ENCODE measurements at places on chromosomes 2 and 18.

DNA sequence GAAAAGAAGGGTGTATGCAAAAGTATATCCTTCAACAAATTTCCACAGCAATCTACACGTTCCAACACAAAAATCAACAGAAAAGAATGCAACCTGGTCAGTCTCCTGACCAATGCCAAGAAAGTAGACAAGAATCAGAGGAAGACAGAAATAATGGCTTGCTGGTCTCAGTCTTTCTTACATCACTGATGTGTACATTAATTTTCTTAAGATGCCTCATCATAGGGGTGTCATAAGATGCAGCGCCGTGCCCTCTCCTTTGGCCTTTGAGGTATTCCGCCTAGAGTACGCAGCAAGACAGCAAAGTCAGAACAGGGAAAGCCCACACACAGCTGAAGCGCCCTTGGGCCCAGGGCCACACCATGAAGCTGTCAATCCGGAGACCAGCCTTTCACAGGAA lies 112.9 kb downstream of the RIF1 start:
- no peak for DNase-seq

DNA sequence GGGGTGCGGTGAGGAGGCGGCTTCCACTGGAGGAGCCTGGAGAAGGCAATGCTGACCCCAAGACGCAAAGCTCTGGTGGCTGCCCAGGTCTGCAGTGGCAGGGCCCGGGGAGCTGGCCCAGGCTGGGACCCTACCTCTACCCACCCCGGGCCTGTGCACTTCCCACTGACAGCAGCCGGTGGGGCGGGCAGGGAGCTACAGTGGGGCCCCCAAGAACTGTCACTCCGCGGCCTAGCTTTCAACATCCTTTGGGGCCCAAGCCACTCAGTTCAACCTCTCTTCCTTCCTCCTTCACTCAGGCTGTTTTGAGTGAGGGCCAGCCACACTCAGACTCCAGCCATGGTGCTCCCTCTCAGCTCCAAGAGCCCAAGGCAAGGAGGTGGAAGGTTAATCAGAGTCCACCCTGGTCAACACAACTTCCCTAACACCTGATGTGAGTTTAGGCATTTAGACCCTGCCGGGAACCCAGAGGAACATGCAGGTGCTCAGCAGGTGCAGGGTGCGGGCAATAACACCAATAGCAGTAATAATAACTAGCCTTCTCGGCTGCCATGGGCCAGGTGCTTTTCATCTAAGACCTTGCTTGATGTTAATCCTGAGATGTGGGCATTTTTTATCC lies 93.6 kb downstream of the ZFP36L2 start:
- no peak for DNase-seq

DNA sequence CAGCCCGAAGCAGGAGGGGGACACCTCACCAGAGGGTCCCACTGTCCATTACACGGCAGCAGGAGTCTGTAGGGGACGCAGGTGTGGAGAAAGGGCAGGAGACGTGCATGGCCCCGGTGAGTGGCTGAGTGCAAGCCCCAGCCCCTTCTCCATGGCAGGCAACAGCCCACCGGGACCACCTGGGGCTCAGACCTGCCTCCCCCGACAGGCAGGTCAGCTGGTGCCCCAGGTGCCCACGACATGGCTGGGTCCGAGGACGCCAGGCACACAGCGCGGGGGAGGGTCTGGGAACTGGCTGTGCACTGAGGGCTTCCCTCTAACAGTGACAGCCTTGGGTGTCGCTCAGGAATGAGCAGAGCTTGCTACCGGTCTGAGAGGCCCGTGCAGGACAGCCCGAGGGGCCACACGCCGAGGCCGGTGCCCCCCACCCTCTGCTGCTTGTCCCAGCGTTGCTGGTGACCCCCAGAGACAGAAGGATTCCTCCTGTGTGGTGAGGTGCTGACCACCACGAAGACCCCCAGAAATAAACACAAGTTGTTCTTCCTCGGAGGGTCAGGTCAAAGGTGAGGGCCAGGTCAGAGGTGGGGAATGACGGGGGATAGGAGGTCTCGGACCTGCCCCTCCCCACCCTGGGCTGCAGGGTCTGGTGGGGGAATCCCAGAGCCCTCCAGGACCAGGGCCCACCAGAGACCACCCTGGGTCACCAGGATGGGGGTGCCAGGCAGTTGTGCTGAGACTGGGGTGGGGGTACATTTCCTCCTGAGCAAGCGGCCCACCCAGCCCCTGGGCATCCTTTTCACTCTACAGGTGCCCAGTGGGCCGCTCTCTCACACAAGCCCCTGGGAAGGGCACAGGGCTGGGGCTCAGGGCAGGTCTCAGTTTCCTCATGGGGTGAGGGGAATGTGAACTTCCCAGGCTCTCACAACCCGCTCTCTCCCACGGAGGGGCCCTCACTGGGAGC lies 50.6 kb downstream of the SLC66A2 start:
- DNase-seq, result no peak

GRCh38 chr2:113134717-113135116 lies 7.3 kb downstream of the IL1RN start:
- no peak for DNase-seq
